M059J (cell line): ENCODE measurements at places on chromosomes 16 and 17. TPM values are rescaled to one million over a fixed set of nuclear protein-coding genes. Genes with fewer than 3 reads are reported as not detected.

The KDM8 gene
- 1.6 and 4.7 TPM in 2 replicates for total RNA-seq

The MFAP4 gene
- 0.07 TPM in 1 of 2 replicates, not detected in the other for total RNA-seq

The HOXB1 gene
- total RNA-seq = not detected in 2 replicates

The LRRC46 gene
- 0.12 TPM in 1 of 2 replicates, not detected in the other for total RNA-seq

The RGS11 gene
- not detected in 2 replicates for total RNA-seq

The NOTUM gene
- total RNA-seq = 3.0 and 3.2 TPM in 2 replicates

The KANSL1 gene
- 18.4 and 30.7 TPM in 2 replicates for total RNA-seq

The ITGAD gene
- total RNA-seq = 0.05 TPM in 1 of 2 replicates, not detected in the other

The CD300LB gene
- total RNA-seq = not detected in 2 replicates

The TBKBP1 gene
- total RNA-seq = 1.3 and 2.6 TPM in 2 replicates

The RNF135 gene
- total RNA-seq = 11.4 and 15.7 TPM in 2 replicates

The AP2B1 gene
- 48.5 and 75.5 TPM in 2 replicates for total RNA-seq

The KRTAP4-5 gene
- not detected in 2 replicates for total RNA-seq

The SDR42E2 gene
- total RNA-seq = not detected in 2 replicates

The RPA1 gene
- 26.5 and 42.5 TPM in 2 replicates for total RNA-seq

The C16orf92 gene
- total RNA-seq = not detected in 2 replicates

The TMC8 gene
- not detected in 2 replicates for total RNA-seq

GRCh38 chr17:59361916-59362810 is 30.7 kb downstream of the YPEL2 start:
- peak; percentile 95 for DNase-seq

- no peak for DNase-seq
Observed at GRCh38 chr16:85982563-85982939, 83.6 kb downstream of the IRF8 start.

GRCh38 chr16:34803683-34804416 is 1344.4 kb downstream of the TP53TG3F start:
- no peak for DNase-seq

GRCh38 chr16:73565263-73565662 is 517.3 kb upstream of the ZFHX3 start:
- peak; percentile 32 for DNase-seq

GRCh38 chr17:64216000-64216337 is 47.1 kb downstream of the TEX2 start:
- no peak for DNase-seq

- DNase-seq = no peak
Observed at GRCh38 chr16:55499281-55499680, 9.6 kb upstream of the LPCAT2 start.

DNA sequence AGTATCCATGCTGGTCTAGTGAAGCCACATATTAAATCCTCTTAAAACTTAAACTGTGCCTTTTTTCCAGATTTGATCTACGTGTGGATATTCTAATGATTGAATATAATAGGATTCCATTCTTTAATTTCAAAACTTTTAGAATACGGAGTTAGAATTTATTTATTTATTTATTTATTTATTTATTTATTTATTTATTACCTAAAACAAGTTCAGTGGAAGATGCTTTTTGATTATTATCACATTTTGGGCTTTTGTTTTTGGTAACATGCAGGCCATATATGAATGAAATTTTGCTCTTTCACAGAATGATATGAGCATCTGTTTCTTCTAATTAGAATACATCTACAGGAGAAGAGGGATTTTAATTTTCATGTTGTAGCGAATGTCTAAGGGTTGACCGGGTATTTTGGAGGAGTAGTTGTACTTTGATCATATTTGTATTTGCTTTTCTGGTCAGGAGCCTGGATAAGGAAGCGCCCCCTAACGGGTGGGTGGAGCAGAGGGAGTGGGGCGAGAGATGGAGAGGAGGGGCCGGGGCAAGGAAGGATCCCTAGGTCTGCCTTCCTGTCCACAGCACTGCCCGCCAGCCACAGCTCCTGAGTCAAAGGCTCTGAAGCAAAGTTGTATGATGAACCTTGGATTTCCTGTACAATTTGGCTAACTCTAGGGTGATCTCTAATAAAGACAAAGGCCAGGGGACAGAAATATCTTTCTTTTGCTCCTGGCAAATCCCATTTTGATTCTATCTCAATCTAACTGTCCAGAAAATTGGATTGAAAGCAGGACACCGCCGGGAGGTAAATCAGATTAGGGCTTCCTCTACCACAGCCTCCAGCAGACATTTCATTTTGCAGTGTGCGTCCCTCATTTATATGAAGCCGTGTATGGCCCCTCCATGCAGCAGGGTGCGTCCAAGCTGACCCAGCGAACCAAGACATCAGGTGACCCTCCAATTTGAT is 149.1 kb downstream of the PRKCA start:
- no peak for DNase-seq

DNA sequence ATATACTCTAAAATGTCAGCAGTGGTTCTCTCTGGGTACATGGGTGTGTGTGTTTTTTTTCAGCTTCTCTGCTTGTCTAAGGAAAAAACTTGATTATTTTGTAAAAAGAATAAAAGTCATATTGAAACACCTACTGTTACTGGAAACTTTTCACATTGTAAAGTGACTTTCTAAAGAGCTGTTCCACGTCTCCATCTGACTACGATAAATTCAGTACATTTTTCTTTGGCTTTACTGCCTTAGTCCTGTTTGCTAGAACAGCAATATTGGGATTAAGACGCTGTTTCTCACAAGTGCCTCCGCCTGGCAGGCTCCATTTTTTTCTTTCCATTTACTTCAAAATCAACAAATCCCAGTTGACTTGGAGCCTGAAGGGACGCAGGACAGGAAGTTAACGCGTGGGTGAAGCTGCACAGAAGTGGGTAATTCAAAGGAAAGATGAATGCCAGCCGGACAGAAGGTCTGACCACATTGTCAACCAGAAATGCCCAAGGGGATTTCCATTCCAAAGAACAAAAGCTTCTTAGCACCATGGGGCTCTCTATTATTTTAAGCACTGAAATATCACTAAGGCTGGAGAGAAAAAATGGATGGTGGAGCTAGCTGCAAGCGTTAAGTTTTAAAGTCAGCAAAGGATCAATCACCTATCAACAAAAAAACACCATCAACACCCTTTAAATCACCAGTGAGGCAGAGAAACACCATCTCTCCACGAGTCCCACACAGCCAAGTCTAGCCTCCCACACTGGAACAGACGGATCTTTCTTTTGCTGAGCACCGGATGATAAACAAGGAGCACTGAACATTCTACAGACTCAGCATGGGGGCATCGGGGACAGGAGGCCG is 8.4 kb downstream of the GLOD4 start:
- DNase-seq = peak; percentile 35

DNA sequence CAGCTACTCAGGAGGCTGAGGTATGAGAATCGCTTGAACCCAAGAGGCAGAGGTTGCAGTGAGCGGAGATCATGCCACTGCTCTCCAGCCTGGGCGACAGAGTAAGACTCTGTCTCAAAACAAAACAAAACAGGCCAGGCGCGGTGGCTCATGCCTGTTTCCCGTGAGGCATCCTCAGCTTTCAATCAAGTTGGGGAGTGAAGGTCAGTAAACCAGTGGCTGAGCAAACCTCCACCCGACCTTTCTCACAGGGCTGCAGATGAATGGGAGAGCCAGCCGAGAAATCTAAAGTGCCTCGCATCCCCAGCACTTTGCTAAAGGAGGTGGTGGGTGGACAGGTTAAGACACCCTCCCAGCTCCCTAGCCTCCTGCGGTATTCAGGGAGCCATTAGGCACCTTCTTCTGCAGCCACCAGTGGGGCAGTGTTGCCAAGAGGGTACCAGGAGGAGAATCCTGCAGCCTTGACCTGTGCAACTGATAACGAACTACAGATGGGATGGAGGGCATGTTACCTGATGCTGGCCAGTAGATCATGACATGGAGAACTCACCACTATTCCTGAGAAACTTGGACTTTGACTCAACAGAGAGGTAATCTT is 59.0 kb downstream of the KPNA2 start:
- DNase-seq = no peak

DNA sequence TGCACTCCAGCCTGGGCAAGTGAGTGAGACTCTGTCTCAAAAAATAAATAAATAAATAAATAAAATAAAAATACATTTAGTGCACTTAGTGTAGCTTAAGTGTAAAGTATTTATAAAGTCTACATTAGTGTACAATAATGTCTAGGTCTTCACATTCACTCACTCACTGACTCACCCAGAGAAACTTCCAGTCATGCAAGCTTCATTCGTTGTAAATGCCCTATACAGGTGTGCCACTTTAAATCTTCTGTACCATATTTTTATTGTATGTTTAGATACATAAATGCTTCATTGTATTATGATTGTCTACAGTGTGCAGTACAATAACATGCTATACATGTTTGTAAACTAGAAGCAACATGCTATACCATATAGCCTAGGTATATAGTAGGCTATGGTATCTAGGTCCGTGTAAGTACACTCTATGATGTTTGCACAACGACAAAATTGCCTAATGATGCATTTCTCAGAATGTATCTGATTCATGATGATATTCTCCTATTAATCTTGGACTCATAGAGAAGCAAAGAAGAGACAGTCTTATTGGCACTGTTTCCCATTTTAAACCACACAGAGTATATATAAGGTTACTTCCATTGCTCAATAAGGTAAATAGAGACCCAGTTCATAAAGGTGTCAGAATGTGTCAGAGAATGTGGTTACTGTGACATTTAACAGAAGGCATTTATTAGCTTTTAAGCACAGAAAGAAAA is 1314.9 kb downstream of the CDH11 start:
- no peak for DNase-seq

DNA sequence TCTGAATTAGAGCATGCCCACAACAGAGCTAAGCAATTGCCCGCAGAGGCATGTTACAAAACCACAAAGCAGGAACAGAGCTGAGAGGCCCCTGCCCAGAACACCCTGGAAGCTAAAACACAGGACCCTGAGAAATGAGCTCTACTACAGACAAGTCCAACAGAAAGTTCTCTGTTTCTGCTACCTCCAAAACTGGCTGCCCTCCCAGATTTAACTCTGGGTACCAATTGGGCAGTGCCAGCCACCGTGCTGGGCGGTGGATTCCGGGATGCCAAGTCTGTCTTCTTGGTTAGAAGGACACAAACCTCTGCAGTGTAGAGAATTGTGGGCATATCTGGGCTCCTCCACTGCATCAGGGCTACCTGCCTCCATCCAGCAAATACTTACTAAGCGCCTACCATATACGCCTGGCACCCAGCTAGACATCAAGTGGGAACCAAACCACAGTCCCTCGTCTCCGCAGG is 1.0 kb downstream of the CMTM4 start:
- no peak for DNase-seq

- peak; percentile 64 for DNase-seq
Observed at GRCh38 chr16:82715833-82716232, 89.1 kb downstream of the CDH13 start.

DNA sequence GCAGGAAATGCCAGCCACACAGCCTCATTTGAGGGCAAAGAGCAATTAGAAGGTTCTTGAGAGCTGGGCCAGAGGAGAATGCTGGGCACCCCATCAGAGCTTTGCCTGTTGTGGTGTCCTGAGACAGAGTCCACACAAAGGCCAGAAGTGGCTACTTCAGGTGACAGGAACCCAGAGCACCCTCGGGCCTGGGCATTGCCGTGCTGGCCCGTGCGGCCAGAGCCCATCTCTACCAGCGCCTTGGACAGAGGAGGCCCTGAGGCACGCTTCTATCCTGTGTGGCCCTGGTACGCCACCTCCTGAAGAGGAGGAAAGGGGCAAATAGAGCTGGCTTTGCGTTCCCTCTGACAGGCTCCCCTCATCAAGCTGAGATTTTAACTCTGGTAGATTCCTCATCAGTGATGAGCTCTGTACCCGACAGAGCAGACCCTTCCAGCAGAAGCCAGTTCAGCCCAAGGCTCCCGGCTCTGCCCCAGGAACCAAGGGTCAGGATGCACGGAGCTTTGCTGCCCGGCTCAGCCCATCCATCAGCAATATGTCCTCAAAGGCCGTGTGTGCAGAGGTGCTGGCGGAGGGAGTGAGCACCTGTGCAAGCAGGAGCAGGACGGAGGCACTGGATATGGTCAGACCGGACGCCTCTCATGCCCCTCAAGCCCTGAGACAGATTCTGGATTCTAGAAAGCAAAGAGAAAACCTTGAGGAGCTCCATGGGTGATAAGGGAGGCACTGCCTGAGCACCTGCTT is 3.4 kb upstream of the RASD1 start:
- DNase-seq = no peak

- peak; percentile 8 for DNase-seq
Observed at GRCh38 chr17:373613-374230, 21.1 kb upstream of the RPH3AL start.

GRCh38 chr17:22469101-22469880 is 777.0 kb downstream of the KCNJ18 start:
- no peak for DNase-seq

GRCh38 chr17:47797797-47798196 is 23.8 kb downstream of the OSBPL7 start:
- DNase-seq = peak; percentile 20

- no peak for DNase-seq
Observed at GRCh38 chr17:77665833-77666232, 292.7 kb upstream of the TNRC6C start.

DNA sequence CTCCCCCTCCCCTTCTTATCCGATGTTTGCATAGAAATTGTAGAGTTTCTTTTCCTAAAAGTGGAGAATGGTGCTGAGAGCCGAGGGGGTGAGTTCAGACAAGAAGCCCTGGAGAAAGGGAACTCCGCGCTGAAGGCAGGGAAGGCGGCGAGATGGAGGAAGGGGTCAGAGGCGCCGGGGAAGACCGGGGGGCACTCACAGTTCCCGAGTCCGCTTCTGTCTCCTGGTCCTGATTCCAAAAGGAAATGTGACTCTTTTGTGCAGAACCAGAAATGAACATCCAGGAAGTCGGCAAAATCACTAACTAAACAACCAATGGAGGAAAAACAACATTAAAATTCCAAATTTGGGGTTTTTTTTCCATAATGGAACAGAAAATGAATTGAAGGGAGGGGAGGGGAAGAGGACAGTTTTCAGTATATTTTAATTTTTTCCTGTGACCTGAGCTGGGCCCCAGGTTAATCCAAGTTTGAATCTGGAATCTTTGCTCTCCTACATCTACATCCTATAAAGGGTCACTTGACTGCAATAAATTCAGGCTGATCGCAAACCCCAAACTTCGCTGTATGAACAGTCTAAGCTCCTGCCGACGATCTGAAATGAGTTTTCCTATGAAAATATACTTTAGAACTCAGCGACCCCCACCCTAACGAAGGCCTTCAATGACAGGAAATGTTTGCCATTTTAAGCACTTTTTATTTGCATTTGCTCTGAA is 252.3 kb downstream of the C16orf95 start:
- no peak for DNase-seq

GRCh38 chr17:9309216-9309615 is 266.4 kb downstream of the STX8 start:
- no peak for DNase-seq

DNA sequence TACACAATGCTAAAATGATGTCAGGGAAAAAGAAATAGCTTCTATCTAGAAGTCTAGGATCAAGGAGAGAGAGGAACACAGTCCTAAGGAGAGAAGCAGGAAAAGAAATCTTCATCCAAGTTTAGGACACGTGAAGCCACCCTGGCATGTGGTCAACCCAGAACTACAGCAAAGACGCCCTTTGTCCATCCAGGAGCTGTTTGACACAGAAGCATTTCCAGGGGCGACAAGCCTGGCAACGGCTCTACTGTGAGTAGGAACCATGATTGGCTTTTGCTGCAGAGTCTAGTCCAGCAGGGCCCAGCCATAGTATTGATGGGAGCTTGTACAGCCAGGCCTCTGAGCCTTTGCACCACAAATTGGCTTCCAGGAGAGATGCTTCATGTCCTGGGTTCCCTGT is 185.4 kb upstream of the RPL38 start:
- no peak for DNase-seq

GRCh38 chr16:76474048-76474447 is 196.8 kb downstream of the CNTNAP4 start:
- no peak for DNase-seq

GRCh38 chr16:87369796-87370719 is 13.5 kb downstream of the FBXO31 start:
- DNase-seq = no peak
